ENCODE measurements at places on chromosomes 3 and 15.

- DNase-seq = no peak
Measured at GRCh38 chr15:63488398-63488960, 15.9 kb upstream of the USP3 start.

DNA sequence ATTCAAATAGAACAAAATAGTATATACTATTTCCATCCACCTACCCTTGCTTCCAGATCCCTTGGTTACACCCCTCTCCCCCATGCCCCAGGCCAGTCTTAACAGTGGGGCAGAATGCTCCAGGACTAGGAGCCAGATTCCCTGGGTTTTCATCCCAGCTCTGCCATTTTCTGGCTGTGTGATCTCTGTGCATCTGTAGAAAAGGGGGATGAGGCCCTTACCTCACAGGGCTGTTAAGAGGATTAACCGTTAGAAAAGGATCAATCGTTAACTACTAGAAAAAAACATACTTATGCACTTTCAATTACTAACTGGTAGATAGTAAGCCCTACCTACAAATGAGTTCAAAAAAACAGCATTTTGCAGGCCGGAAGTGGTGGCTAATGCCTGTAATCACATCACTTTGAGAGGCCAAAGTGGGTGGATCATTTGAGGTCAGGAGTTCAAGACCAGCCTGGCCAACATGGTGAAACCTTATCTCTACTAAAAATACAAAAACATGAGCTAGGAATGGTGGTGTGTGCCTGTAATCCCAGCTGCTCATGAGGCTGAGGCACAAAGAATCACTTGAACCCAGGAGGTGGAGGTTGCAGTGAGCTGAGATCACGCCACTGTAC lies 11.7 kb downstream of the EBLN2 start:
- no peak for DNase-seq

DNA sequence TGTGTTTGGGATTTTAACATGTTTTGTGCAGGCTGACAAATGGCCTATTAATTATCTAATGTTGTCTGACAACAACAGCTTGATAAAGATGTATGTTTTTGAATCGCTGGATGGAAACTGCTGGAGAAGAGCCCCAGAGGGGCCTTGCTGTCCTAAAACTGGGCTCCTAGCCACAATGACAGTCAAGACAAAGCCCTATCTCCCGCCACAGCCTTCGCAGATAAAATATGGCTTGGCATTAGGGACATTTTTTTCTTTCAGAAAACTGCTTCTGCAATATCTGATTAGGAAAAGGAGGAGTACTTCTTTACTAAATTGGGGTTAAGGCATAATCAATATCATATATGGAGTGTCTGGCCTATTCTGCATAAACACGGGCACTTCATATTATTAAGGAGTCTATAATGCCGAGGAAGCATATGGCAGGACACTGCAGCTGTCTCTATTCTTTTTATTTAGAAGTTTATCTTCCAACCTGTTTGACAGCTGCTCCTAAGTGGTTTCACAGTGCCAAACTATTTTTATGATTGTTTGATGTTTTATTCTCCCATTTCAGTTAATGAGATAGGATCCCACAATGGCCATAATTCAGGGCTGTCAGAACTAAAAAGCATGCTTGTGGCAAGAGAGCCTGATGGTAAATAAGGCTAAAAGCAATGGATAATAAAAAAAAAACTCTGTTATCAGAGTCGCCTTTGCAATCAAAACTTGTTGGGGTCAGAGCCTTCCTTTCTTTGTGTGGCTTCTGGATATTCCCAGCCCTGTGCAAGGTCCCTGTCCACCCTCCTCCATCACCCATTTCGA lies 210.1 kb downstream of the MECOM start:
- no peak for DNase-seq

DNA sequence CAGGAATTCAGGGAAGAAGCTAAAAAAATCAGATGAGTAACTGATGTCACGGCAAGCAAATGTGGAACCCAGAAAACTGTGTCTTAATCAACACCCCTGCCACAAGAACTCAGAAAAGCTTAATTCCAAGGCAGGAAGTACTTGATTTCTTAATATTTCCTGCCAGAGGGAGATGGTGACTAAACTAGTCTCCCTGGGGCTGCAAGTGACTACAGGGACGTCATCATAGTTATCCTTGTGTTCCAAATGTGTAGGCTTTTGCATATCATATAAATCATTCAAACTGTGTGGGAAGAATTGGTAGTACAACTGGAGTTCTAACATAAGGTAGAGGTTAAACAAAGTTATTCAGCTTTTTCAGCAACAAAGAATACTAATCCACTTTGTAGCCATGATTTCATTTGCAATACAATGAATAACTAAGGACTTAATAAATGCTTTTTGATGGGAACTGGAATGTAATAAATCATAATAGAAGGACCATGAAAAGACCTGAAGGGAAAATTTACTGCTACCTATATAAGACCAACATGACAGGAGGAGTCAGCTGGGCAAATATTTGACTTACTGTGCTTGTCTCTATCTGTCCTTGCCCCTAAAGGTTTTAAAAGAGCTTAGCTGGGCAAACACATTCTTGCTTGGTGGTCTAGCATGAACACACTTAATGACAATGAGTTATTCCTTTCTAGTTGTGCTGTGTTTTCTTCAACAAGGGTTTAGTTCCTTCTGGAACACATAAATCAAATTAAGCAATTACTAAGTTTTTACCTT lies 76.0 kb upstream of the NECTIN3 start:
- DNase-seq = no peak

DNA sequence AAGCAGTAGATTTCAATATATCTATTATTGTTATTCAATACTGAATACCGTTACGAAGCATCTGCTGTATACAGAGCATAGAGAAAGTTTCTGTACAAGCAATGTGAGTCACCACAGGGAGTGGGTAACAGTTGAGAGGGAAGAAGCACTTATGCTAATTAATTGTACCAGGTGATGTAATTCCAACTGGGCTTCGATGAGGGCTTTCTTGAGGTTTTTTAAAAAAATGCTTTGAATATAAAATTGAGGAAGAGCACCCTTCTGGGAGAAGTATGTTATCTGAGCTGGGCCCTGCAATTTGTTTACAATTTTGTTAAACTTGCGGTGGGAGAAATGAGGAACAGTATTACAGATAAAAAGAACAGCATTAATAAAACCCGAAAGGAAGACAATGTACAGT lies 197.9 kb downstream of the TPRG1 start:
- DNase-seq = no peak

DNA sequence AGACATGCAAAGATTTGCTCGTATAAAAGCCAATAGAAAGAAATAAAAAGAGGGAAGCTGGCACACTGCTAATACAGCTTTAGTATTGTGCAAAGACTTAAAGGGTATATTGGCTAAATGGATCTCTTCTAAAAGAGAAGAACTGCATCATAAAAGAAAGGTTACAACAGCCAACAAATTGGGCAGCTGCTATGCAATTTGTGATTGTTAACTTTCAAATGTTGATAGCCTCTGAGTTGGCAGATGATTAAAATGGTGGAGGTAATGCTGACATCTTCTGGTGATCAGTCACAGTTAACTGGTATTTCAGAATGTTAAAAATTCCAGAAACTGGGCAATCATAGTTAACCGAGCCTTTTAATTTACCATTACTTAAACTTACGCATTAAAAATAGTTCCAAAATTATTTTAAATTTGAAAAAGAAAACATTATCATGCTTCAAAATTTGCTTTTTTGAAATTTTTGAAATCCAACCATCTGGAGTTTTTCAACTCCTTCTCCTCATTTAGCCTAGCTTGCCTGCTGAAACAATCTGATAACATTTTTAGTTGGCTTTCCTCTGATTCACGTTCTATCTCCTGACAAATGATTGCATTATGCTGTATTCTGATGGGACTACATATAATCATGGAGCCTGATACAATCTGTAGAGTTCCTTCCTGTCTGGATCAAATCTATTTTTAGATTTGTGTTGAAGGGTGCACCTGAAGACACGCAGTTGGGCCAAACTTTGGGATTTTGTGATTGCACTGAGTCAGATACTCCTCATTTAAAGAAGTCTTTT lies 144.0 kb upstream of the PDZRN3 start:
- DNase-seq = no peak

DNA sequence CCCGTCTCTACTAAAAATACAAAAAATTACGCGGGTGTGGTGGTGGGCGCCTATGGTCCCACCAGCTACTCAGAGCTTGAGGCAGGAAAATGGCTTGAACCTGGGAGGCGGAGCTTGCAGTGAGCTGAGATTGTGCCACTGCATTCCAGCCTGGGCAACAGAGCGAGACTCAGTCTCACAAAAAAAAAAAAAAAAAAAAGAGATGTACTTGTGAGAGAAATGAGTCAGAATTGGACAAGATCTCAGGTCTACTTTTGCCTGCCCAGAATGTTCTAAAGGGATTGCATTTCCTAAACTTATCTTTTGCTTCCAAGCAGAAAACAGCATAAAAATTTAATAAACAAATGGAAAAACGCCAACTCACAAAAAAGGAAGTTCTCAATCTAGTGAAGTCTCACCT lies 167.5 kb downstream of the NR2F2 start:
- DNase-seq = no peak

GRCh38 chr3:176987901-176988650 lies 209.2 kb downstream of the TBL1XR1 start:
- no peak for DNase-seq

DNA sequence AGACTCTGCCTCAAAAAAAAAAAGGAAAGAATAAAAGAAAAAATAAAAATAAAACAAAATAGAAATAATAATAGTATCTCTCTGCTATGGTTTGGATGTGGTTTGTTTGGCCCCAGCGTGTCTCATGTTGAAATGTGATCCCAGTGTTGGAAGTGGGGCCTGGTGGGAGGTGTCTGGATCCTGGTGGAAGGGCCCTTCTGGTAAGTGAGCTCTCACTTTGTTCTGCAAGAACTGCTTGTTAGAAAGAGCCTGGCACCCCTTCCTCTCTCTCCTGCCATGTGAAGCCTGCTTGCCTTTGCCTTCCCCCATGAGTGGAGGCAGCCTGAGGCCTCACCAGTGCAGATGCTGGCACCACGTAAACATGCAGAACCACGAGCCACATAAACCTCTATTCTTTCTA lies 26.3 kb downstream of the TMEM44 start:
- no peak for DNase-seq
